ENCODE measurements at places on chromosomes 2 and 18.

- no peak for DNase-seq
Measured at GRCh38 chr2:64145119-64145518, 899 bp upstream of the PELI1 start.

DNA sequence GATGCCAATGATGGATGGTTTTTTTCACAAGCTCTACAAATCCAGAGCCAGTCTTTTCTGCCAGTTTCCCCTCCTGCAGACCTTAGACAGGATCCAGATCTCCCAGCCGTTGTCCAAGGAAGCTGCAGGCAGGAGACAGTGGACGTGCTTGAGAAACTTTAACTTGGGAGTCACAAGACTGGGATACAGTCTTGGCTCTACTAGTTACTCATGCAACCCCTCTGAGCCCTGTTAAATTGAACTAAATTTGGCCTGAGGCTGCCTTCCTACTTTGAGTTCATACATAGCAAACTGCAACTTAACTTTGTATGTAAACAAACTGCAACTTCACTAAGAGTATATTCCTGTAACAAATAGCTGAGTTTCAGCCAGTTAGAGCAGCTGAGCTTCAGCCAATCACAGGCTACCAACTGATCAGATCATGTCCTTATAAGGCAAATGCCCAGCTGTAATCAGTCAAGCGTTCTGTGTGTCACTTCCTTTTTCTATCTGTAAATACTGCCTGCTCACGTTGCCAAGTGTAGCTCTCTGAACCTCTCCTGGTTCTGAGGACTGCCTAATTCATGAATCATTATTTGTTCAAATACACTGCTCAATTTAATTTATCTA, 140.9 kb downstream of the CAPN13 start:
- DNase-seq, result no peak

DNA sequence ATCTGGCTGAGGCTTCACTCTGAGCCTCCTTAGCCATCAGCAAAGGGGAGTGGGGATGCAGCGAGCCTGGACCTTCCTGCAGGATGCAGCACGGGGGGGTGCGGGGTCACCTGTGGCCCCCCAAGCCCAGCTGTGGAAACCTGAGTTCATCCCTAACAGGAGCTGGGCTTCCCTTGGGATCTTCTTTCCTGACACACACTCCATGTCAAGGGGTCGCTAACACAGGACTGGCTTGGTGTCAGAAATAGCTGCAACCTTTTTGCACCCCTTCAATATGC, 174.7 kb downstream of the RTP5 start:
- no peak for DNase-seq

GRCh38 chr2:201715459-201715858, 17.0 kb upstream of the MPP4 start:
- DNase-seq, result no peak

DNA sequence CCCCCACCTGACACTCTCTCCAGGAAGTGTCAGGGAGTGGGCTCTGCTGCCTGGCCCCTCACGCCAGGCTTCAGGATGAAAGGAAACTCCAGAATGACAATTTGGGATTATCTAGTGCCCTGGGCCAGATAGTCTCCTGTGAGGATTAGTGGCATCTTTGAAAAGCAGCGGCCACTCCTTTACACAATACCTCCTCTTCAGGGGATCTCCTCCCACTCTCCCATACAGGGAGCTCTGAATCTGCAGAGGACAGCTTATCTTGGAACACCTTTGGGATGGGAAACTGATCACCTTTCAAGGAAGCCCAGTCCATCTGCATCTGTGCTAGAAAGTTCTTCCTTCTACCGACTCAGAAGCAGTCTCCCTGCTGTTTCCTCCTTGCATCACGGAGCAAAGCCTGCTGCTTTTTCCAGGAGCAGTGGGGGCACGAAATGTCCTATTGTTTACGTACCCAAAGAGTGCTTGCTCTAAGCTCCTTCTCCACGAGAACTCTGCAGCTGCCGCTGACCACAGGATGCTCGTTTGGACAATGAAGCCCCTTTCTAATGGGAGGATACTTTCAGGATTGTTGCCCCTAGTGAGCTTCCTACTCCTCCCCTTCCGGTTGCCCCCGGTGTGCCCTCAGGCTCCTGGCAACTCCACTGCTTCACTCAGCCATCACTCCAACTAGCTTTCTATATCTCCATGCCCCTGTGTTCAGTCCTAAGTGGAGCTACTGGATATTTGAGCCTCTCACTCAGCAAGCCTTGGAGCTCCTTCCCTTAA, 31.5 kb downstream of the SIX3 start:
- DNase-seq, result no peak

DNA sequence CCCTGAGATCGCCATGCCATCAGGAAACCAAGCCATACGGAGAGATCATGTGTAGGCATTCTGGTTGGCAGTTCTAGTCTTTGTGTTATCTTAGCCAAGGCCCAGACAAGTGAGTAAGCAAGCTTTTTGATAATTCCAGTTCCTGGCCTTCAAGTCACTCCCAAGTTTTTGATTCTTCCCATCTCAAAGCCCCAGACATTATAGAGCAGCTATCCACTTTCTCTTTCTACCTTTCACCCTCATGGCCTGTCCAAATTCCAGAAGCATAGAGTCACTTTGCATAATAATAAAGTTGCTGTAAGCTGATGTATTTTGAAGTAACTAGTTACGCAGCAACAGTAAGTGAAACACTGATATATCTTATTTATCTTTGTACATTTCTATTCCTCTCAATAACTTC, 26.8 kb upstream of the IL1RL1 start:
- no peak for DNase-seq

DNA sequence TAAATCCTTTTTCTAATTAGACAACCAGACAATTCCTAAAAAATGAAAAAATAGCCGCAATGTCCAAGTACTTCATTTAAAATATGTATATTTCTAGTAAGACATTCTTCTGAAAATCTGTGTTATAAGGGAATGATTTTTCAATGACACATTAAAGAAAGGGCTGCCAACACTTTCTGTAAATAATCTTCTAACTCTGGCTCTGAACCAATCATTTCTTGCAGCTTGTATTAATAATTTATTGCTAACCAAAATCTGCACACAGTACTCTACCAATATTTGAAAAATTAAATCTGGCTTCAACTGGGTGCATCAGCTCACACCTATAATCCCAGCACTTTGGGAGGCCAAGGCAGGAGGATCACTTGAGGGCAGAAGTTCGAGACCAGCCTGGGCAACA, 8.3 kb downstream of the NFU1 start:
- no peak for DNase-seq

DNA sequence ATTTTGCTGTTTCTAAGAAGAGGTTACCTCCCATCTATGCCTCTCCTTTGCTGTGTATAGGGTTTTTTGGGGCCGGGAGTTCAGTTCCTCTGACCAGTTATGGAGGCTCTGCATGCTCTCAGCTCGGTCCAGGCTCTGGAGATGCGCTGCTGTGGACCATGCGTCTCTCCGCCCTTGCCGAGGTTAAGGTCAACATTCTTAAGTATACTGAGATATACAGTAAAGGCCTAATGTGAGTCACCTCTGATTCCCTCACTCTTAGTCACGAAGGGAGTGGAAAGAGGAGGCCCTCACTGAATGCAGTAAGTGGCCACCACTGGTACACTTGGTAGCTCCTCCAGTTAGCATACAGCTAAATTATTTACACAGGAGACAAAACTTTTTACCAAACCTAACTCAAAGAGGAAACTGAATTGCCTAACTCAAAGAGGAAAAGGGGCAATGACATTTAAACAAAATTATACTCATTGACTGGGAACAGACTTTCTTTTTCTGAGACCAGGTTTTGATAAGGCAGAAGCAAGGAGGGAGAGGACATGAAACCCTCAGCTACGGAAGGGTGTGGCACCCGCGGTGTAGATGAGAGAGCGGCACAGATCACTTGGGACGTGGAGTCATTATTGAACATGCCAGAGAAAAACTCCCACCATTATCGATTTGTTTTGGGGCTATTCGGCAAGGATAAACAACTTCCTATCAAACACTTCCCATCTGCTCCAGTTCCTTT, 98.7 kb downstream of the COPS8 start:
- no peak for DNase-seq

GRCh38 chr2:108923019-108923700, 65.9 kb downstream of the EDAR start:
- no peak for DNase-seq

DNA sequence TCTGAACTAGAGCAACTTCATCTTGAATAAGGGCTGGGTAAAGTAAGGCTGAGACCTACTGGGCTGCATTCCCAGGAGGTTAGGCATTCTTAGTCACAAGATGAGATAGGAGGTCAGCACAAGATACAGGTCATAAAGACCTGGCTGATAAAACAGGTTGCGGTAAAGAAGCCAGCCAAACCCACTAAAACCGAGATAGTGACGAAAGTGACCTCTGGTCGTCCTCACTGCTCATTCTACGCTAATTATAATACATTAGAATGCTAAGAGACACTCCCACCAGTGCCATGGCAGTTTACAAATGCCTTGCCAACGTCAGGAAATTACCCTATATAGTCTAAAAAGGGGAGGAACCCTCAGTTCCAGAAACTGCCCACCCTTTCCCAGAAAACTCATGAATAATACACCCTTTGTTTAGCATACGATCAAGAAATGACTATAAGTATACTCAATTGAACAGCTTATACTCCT, 109.1 kb downstream of the FIGN start:
- no peak for DNase-seq

GRCh38 chr18:58128381-58129374, 84.7 kb downstream of the NEDD4L start:
- DNase-seq, result no peak

DNA sequence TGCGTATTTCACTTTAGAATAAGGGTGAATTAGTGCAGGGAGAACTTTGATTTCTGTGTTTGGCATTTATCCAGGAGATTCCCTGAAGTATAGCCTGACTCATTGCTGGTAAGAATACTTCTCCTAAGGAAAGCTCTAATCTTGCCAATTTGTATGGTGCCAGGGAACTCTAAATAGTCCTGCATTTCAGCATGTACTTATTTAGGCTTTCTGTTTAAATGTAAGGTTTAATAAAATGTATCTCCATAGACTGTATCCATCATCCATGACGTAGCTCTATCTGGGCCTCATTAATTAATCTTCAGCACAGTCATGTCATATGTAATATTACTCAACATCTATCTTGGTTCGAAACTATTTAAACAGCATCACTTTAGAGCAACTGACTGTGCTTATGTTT, 127.7 kb downstream of the DOK6 start:
- no peak for DNase-seq

- no peak for DNase-seq
Measured at GRCh38 chr18:9577361-9577760, 37.0 kb downstream of the PPP4R1 start.

DNA sequence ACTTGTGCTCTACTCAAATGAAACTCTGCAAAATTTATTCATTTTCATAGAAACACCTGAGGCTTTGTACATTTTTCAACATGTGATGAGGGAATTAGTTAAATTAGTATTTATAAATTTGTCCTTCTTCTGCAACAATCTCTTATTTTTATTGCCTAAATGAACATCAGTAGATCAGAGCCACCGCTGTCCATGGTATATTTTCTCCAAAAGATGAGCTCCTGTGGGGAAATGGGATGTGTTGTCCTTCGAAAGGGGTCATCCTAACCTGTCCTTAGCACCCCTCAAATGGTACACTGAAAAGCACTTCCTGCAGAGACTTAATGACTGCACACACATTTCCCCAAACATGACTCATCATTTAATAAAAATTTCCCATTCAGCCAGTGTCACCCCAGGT, 714.6 kb downstream of the MBD2 start:
- no peak for DNase-seq

GRCh38 chr2:173854840-173855239, 110.3 kb downstream of the SP3 start:
- DNase-seq, result no peak

GRCh38 chr18:9293948-9294347, 40.6 kb upstream of the TWSG1 start:
- no peak for DNase-seq

GRCh38 chr2:20313659-20314058, 37.0 kb downstream of the PUM2 start:
- no peak for DNase-seq

DNA sequence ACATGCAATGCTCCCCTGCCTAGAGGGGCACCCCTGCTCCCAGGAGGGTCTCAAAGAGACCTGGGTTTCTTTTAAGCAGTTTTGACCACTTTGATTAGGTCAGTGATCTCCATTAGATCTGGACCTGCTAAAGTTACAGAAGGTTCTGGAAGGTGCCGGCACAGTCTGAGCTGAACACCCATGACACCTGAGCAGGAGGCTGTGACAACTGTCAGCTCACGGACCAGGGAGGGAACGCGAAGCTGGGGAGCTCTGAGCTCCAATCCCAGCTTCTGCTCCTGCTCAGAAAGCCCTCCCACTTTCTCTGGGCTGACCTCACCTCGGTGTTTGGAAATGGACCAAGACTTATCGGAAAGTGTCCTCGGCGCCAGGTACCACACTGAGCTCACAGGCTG, 113.8 kb downstream of the NFATC1 start:
- DNase-seq, result no peak

GRCh38 chr2:12347066-12347493, 369.7 kb upstream of the TRIB2 start:
- DNase-seq, result no peak

GRCh38 chr2:97932975-97933662, 62.6 kb downstream of the TMEM131 start:
- DNase-seq, result no peak

Data from activated T-helper 1 cell treated with anti-CD3 and anti-CD28 coated beads, Interleukin-2, amount 50 U/mL, for 16 hours (primary cell).